ENCODE measurements at places on chromosomes 5 and 9.
A peak's percentile ranks its signal among the peaks of the same experiment; 100 is the strongest.

DNA sequence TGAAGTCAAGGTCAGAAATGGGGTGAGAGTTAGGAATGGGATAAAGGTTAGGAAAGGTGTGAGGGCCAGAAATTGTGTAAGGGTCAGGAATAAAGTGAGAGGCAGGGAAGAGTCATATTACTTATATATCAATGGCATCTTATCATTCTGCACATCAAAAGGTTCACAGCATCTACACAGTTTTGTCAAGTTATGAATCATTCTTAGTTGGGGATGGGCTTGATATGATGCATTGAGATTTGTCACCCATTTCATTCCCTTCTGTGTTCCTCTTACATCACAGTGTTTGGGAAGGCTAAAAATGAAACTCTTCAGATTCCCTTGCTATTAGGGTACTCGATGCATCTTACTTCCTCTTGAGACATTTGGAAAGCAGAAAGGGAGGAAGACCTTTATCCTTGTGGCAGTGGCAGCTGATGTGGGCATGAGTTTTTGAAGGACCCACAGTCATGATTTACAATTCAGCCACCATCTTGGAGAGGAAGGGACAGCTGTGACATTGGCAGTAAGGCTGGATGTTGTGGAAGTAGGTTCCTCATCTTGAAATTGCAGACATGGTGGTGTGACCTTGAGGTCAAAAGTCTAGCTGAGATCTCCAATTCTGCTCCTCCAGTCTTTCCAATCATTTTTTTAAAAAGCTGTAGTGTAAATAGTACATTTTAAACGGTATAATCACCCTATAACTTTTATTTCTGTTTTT is 24.2 kb upstream of the NPR3 start:
- no peak for DNase-seq

DNA sequence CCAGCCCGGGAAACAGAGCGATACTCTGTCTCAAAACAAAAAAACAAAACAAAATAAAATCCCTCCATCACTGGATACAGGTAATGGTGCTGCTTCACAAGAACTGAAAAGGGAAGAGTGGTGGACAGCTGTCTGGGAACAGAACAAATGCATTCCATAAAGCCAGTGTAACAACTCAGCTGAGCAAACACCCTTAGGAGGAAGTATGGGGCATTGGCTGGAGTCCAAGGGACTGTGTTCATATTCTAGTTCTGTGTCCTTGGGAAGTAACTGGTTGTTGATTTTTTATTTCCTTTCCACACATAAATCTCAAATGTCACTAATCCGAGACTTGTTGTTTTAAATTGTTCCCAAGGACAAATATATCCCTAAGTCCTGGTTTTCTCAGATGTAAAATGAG is 38.3 kb downstream of the HTR1A start:
- DNase-seq, result no peak

GRCh38 chr5:72647806-72648205 is 140.6 kb upstream of the ZNF366 start:
- DNase-seq, result no peak

GRCh38 chr5:118314931-118315330 is 673.4 kb downstream of the DTWD2 start:
- peak; percentile 23 for DNase-seq

GRCh38 chr5:135245521-135246499 is 153.2 kb downstream of the MACROH2A1 start:
- no peak for DNase-seq

- peak; percentile 15 for DNase-seq
Measured at GRCh38 chr5:15791859-15792258, 291.9 kb downstream of the FBXL7 start.

DNA sequence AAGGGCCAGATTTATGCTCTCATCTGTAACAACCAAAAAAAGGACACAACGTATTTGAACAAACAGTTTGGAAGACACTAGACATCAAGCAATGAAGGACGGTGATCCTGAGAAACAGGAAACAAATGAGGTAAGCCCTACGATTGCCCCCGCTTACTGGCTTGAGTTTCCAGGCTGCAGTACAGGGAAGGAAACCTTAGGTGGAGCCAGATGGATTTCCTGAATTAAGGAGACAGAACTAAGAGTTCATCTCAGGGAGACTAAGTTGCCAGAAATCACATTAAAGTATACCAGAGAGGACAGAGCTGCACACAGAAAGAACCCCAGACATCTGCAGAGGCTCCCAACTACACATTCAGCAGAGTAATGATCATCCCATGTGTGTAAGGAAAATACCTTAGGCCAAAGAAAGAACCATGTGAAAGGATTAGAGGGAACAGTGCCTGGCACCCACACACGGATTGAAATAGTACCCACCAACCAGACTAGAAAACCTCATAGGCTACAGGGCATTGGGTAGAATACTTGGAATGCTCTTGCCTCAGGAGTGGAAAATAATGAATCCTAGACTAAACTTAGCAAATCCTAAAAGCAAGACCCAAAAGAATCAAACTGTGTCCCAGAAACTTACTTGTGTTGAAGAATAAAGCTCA is 99.3 kb upstream of the NIPBL start:
- DNase-seq, result no peak

DNA sequence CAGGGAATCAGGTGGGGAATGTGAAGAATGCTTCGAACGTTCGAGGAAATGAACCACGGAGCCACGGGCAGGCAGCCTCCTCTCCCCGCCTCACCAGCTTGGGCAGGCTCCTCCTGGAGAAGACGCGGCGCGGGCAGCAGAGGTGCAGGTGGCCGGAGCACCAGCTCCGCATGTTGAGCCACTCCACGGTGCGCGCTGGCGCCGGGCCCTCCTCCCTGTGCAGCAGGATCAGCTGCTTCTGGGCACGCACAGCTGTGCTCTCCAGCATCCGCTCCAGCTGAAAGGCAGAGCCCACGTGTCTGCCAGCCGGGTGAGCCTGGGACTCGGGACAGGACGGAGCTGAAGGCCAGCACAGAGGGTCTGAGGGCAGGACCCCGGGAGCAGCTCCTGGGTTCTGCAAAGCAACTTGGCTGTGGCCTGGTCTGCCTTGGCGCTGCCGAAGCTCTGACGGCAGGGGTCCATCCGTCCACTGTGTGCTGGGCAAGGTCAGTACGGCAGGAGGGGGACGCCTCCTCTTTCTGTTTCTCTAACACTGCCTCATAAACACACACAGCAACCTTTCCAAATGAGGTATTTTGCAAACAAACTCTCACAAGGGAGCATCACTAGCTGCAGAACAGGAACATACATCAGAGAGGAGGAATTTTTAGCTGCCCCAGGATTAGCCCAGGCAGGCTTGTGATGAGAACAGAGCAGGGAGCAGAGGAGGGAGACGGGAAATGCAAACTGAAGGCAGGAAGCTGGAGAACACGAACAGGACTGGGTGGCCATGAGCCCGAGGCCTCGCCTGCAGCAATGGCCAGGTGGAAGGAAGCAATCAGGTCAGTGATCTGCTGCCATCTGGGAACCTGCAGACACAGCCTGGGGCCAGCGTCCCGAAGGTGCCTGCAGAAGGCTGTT is 20.1 kb upstream of the NSMF start:
- no peak for DNase-seq

GRCh38 chr9:129402371-129402739 is 218.5 kb downstream of the C9orf50 start:
- no peak for DNase-seq

GRCh38 chr9:136603216-136603615 is 57.4 kb upstream of the NOTCH1 start:
- no peak for DNase-seq
